Breast epithelium (tissue), 4 donors: ENCODE measurements at places on chromosomes 4 and X. TPM values are rescaled to one million over a fixed set of nuclear protein-coding genes. Genes with fewer than 3 reads are reported as not detected.
A peak's percentile ranks its signal among the peaks of the same experiment; 100 is the strongest.

GRCh38 chr4:184444953-184445309 is 29.4 kb downstream of the IRF2 start:
- DNase-seq = no peak

DNA sequence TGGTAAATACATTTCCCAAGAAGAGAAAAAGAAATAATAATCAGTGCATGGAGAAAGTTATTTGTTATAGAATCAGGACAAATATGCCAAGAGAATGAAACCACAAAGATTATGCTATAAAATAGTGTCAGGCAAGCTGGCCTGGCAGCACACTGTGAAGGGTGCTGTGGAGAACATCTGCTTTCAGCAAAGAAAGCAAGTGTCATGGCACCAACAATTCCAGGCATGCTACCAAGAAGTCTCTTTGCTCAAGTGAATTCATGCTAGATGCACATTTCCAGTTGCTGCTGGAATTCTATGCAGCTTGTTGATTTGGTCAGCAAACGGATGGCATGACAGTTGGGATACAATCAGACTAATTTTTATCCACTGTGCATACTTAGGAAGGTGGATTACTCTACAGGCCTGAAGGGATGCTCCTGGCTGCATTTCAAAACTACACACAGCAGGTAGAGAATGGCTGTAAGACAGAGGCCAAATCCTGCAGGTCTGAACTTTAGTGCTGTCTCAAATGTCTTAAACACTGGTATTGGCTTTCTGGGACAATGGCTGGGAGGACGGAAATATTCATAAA is 154.6 kb upstream of the FAT1 start:
- no peak for DNase-seq

DNA sequence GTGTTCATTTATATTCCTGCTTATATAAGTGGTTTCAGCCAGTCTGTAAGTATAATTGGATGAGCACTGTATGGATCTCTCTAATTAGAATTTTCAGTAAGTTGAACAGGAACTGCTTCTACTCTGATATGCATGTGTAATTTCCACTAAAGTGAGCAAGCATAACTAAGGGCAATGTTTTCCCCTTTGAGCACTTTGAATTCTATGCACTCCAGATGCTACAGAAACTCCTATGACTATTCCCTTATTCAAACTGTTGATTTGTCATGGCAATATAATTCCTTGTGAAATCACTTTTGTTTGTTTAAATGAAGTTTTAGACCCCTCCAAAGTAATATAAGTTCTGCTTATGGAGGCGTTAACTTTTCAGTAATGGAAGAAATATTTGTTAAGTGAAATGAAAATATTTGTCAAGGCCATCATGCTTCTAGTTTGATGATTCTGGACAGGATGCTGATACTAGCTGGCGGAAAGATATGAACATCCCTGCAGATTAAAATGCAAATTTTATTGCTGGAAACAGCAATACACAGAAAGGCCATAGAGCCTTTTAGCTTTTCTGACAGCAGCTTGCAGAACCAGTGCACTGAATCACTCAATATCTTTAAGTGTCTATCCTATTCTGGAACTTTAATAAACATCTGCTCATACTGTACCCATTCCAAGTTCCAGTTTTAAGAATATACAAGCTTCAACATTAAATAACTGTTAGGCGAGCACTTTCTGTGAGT is 1460.8 kb downstream of the RAPGEF2 start:
- no peak for DNase-seq

DNA sequence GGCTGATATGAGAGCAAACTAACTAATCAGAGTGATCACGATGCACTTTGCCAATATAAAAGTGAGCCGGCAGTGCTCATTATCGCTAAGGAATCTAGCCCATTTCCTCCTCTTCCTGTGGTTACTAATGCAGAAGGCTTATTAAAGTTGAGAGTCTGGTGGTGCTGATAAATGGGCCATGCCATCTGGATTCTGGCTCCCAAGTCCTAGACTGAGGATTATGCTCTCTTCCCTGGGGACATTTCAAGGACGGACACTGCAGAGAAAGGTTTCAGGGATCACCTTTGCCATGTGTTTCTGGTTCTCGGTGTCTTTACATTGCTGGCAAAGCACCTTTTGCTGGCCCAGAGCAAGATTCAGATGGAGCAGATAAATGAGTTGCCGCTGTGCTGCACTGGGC is 85.3 kb downstream of the RTL5 start:
- DNase-seq = no peak

GRCh38 chrX:39645178-39645895 is 452.4 kb downstream of the BCOR start:
- no peak for DNase-seq

The COX7B2 gene
- total RNA-seq = not detected

GRCh38 chr4:126262665-126263064 is 947.9 kb downstream of the FAT4 start:
- DNase-seq = no peak

The MAGEA2 gene
- total RNA-seq = not detected

GRCh38 chr4:108110450-108110849 is 58.3 kb downstream of the LEF1 start:
- DNase-seq = no peak

GRCh38 chr4:37243722-37244582 is 591 bp upstream of the NWD2 start:
- DNase-seq = no peak

DNA sequence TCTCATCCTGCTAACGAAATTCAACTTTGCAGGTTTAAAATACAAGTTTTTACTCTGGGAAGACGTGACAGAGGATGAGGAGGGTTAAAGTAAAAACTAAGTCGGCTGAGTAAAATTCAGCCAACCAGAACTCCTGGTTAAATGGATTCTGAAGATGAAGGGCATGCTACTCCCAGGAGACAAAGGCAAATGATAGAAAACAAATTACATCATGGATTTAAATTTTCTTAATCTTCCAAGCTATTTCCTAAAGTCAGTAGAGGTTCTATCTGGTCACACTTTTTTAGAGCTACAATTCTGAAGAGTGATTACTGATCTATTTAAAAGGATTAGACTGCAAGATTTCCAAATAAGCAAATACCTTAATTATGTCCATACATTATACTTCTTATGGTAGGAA is 47.9 kb downstream of the ZNF827 start:
- DNase-seq = no peak

GRCh38 chrX:43741843-43742573 is 85.9 kb downstream of the MAOA start:
- DNase-seq = peak; percentile 22

DNA sequence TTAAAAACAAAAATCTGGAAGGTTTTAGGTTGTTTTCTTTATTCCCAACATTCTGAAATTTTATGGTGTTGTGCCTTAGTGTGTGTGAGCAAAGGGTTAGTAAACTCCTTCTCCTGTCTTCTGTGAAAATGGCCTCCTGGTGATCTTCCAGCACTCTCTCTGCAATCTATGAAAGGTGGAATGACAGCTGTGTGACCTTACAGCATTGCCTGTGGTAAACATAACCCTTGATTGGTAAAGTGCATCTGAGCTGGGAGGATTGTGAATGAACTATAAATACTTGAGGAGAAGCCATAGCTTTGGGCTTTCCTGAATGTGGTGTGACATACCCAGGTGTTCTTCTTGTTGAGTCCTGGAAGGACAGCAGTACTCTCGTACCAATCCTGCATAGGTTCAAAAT is 10.0 kb downstream of the ART3 start:
- no peak for DNase-seq

DNA sequence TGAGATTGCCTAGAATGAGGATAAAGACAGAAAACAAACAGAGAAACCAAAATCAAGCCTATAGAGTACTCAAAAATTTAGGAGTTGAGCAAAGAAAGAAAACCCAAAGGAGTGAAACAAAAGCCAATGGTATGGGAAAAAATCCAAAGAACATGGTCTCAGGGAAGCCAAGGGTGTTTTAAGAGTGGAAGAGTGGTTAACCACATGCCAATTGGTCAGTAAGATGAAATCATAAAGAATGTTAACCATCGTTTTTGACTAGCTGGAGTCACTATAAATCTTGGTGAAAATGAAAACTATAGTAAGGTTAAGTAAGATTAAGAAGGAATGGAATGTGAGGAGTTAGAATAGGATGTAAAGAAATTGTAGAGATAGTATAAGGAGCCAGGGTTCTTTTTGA is 64.7 kb upstream of the RPL34 start:
- DNase-seq = no peak

The SHOX gene
- 0.80 TPM for total RNA-seq

The WDR17 gene
- 2.2 TPM for total RNA-seq

DNA sequence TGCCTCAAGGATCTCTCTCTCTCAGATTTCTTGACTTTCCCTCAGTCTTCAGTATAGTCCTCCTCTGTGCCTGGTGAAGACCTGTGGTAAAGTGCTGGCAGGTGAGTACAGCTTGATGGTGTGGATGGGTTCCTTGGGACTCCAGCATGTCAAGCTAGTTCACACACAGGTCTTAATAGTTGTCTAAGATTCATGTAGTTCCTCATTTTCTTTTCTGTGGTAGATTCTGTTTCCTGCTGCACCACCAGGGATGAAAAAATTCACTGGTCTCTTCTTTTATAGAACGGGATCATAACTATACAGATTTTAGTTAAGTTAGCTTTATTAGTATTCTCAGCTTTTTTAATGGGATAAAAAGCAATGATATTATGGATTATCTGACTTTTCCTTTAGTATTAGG is 32.5 kb upstream of the PAQR3 start:
- DNase-seq = no peak

The PDHA2 gene
- not detected for total RNA-seq

The GYPE gene
- total RNA-seq = 0.29 TPM

DNA sequence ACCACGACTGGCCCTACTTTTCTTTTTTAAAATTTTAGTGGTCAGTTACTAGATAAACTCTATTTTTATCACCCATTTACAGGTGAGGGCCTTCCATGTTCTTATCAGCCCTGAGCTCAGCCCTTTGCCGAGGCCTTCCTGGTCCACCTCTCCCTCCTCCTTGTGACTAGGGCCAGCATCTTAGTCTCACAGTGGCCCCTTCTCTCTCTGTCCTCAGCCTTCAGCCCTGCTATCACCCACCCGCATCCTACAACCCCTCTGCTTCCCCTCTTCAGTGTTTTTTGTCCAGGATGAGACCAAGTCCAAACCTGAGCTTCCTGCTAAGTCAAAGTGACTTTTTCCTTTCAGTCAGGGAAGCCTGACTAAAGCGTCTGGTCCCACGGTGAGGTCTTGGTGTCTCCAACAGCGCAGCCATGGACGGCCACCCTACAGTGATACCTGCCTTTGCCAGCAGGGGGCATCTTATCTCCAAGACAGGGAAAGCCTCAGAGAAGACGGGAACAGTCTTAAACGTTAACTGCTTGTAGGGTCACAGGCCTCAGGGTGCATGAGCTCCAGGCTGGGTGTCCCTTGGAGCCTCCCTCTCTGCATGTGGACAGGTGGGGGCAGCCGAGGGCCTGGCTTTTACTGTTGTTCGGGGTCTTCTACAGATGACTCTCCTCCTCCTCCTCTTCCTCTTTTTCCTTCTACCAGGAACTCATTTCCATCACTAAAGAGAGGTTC is 11.7 kb upstream of the GAGE10 start:
- DNase-seq = no peak

DNA sequence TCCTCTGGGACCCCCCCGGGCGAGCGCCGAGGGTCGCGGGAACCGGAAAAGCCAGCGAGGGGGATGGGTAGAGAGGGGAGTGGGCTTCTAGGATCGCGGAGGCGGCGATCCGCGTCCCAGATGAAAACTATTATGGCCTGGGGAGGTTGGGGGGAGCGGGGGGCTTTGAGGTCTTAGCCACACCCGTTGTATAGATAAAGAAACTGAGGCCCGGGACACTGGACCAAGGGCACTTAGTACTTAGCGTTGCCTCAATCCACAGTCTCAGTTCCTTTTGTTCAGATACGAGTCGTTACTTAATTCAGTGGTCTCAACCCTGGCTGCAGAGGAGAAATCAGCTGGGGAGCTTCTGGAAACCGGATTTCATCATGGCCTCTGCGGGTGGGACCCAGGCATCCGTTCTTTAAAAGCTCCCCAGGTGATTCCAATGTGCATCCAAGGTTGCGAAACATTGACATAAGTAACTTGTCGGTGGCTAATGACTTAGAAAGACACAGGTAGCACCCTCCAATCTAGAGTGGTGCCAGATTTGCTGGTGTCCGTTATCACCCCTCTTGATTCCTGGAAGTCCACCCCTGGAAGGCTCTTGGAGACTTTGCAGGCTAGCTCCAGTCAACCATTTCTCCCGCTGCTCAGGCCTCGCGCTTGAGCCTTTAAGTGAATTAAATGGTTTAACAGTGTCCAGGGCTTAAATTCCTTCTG is 90.7 kb downstream of the GEMIN8 start:
- no peak for DNase-seq

The YIPF7 gene
- total RNA-seq = not detected

The EPGN gene
- not detected for total RNA-seq

GRCh38 chr4:32858971-32859370 is 2138.8 kb downstream of the PCDH7 start:
- DNase-seq = no peak

DNA sequence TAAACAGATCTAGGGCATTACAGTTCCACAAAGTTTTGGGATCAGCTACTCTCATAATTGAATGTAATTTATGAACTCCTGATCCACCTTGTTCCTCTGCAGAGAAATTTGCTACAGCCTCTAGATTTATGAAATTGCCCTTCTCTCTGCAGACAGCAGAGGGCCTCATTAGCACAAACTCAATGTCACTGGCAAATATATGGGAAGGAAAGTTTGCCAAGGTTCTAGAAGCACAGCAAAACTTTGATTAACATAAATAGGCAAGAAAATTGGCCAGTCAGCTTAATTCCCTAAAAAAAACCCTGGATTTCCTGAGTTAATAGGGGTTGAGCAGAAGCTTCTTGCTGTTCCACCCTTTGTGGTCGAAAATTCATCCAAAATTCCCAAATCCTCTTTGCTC is 31.5 kb downstream of the PRPS1 start:
- no peak for DNase-seq

DNA sequence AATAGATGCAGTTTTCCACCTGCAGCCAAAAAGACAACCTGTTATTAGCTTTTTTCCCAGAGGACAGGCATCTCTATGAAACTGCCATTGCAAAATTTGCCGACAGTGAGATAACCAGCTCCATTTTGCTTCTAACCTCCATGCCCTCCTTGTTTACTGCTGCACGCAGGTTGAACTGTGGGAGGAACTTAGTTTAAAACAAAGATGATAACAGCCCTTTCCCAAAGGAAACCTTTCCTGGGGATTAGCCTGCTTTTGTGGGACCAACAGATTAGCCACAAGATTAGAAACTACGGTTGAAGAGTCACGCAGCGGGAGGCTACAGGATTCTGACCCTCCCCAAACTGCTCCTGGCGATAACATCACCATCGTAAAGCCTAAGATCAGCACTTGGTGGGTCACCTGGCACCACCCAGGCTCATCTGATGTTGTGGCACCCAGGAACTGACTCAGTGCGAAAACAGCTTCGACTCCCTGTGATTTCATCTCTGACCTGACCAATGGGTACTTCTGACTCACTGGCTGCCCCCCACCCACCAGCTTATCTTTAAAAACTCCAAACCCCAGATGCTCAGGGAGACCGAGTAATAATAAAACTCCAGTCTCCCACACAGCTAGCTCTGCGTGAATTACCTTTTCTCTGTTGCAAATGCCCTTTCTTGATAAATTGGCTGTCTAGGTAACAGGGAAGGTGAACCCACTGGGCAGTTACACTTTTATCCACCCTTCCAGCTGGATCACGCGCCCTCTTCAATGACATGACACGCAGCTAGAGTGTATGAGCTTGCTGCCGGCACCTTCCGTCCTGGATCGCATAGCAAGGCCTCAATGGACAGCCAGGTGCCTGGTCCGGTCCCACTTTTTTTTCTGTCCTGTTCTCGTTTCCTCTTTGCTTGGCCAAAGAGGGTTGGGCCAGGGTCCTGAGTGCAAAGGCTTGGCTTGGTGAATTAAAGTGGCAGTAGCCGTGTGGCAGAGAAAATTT is 27.2 kb downstream of the NOP14 start:
- DNase-seq = peak; percentile 50
